Kidney capillary endothelial cell (primary cell): ENCODE measurements at places on chromosomes 2 and 18.
A peak's percentile ranks its signal among the peaks of the same experiment; 100 is the strongest.

DNA sequence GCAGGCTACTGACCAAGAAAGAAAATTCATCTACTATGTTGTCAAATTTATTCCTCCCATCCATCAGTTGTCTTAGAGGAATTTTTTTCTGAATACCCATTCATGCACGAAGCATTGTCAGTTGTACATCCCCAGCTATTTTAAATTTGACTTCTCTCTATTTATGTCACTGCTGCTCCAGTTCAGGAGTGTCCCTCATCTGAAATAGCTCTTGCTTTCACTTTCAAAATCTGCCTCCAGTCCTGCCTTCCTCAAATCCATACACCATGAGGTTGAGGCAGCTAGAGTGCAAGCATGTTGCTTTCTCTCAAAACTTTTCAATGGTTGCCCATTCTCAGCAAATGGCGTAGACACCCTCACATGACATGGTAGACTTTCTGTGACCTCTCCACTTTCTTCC lies 335.4 kb upstream of the CDH2 start:
- DNase-seq: no peak

DNA sequence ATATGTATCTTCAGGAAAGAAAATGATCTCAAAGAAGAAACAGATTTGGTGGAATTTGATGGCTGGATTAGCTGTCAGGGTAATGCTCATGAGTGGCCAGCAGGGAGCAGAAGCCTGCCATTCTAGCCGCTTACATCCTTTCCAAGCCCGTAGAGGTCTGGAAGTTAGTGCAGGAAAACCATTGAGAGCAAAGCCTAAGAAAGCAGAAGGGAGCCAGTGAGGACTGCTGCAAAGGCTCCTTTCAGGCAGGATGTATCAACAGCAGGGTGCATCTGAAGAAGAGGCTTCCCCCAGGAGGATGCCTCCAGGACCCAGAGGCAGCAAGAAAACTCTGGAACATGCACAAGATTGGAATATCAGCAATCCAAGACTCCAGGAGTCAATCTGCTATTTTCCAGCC lies 22.9 kb upstream of the LBH start:
- peak; percentile 74 for DNase-seq

DNA sequence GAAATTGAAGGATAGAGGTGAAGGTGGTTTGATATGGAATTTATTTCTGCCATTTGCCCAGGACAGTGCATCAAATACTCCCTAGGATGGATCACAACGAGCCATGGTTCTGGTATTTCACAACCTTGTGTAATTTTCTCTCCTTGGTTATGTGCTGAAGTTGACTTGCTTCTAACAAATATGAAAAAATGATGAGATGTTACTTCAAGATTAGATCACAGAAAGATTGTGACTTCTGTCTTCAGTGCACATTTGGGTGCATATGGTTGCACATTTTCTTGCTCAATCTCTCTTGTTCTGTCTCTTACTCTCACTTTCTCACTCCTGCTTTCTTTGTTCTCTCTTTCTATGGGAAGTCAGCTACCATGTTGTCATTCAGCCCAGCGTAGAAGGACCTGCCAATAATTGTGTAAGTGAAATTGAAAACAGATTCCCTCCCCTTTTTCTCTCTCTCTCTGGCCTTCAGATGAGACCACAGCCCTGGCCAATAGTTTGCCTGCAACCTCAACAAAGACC lies 104.6 kb upstream of the RMDN2 start:
- no peak for DNase-seq

GRCh38 chr2:186554429-186554828 lies 35.4 kb upstream of the ITGAV start:
- DNase-seq: no peak

DNA sequence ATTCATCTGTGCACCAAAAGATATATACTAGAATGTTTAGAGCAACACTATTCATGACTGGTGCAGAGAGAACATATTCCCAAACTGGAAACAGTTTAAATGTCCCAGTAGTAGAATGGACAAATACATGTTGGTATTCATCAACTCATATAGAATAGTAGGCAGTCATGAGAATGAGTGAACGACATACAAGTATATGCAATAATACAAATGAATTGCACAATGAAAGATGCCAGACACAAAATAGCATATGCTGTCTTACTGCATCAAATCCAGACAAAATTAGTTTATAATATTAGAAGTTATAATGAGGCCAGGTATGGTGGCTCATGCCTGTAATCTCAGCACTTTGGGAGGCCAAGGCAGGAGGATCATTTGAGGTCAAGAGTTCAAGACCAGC lies 8.3 kb upstream of the PRKAG3 start:
- DNase-seq: no peak

- DNase-seq: no peak
Measured at GRCh38 chr2:241835611-241836010, 23.1 kb downstream of the PDCD1 start.

DNA sequence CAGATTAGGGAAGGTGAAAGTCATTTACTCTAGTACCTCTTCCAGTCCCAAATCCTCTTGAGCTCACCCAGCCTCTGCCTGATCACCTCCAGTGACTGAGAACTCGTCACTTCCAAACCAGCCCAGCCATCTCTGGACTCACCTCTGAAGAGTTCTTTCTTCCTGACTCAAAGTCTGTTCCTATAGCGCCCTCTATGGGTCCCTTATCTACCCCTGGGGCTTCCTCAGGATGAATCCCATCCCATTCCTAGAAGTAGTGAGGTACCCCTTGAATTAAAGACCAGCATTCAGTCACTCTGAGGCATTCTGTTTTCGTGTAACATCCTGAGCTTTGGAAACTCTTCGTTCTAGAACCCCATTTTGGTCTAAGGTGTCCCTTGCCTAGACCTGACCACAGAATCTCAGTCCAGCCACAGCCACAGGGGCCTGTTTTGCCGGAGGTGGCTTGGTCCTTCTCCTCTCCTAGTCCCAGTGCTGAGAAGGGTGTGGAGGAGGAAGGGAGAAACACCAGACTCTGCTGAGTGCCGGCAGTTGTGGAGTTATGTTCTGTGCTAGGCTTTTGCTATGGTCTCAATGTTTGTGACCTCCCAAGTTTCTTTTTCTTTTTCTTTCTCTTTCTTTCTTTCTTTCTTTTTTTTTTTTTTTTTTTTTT lies 32.7 kb downstream of the SIX3 start:
- peak; percentile 52 for DNase-seq

- no peak for DNase-seq
Measured at GRCh38 chr2:35960596-35960995, 395.0 kb upstream of the CRIM1 start.

DNA sequence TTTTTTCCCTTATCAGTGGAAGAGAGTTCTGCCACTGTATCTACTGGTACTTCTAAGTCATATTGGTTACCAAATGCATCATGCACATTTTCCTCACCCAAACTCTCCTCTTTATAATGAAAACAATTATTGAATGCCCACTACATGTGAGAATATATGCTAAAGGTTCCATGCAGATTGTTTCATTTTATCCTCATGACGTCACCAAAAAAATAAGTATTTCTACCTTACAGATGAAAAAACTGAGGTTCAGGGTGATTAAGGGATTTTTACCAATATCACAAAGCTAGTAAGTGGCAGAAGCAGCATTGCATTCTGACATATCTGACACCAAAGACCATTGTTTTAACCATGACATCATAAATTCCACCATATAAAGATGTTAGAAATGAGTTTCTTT lies 51.9 kb upstream of the ZEB2 start:
- DNase-seq: no peak
